ENCODE measurements at places on chromosomes 6 and 20.

- DNase-seq = no peak
Observed at GRCh38 chr6:164195278-164195941, 780.9 kb downstream of the QKI start.

DNA sequence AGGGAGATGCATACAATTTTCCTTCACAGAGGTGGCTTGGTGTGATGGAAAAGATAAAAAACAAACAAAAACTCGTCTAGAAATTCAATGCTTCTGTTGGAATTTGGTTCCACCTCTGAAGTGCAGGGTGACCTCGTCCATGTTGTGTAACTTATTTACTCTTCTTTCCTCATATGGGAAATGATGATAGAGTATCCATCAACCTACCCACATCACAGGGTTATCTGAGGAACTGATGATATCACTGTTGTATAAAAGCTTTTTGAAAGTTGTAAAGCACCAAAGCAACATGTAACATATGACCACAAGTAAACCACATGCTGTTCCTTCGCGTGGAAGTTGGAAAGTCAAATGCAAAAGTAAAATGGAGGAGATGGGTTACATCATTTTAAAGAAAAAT lies 212.0 kb upstream of the SGK1 start:
- DNase-seq = peak; percentile 69

DNA sequence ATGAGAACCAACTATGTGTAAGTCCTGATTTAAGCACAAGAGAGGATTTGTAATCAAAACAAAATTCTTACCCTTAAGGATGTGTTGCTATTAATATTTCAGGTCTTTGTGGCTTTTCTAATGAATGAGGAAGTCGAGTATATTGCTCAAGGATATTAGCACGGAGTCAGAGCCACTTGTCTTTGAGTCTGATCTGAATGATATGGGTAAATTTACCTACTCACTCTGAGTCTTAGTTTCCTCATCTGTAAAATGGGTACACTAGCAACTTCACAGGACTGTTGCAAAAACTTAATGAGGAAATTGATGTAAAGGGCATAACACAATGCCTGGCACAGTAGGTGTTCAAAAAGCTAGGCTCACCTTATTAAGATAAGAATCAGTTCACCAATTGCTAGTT lies 30.0 kb upstream of the QKI start:
- no peak for DNase-seq

DNA sequence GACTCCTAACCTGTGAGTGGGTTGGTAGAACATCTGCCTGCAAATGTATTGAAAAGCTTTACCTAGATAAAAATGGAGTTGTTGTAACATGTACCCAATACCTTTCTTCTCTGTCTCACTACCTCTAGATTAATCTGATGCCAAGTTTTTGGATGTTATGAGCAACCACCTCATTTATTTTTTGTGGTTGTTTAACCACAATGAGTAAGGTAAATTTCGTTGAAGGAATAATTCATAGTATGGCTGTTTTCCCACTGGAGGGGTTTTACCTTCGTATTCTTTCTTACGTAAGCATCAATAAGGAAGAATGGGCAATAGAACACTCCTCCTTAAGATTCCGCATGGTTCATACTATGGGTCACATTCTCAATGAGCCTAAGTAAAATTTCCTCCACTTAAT lies 165.4 kb downstream of the CDH26 start:
- DNase-seq = no peak

DNA sequence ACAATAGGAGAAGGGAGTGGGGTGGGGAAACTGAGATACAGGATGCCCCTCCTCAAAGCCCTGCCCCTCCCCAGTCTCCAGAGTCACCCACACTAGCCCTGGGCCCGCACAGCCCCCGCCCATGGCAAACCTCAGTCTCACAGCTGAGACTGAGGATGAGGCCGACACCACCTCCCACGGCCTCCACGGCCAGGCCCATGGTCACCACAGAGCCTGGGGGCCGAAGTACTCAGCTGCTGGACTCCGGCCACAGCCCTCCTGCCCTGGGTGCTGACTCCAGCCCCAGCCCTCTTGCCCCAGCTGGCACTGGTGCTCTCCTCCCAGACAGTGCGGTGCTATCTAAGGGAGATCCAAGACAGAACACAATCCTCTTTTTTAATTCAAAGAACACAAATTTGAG lies 176.1 kb downstream of the TTLL2 start:
- no peak for DNase-seq

- no peak for DNase-seq
Observed at GRCh38 chr20:24406750-24407149, 62.7 kb upstream of the SYNDIG1 start.

DNA sequence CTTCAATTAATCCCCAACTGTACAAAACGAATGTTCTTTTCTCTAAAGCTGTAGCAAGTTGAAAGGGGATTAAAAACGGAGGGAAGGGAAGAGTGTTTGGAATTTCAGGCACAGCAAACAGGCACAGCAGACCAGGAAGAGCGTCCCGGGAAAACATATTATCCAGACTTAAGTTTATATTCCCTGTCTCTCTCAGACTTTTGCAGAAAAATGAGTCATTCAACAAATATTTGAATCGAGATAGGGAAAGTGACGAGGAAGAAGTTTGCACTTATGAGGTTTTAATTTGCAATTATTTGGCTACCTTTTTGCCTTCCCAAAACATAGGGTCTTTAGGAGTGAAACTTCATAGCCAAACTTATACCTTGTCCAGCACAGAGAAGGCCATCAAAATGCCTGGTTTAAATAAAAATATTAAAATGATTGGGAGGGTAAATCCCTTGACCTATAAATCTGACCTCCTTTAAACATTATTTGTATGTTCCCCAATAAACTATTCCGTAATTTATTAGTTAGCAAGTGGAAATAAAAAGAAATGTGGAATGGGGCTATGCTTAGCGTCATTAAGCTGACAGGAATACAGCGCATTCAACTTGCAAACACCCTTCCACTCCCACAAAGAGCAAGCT lies 16.0 kb downstream of the HFE start:
- no peak for DNase-seq

DNA sequence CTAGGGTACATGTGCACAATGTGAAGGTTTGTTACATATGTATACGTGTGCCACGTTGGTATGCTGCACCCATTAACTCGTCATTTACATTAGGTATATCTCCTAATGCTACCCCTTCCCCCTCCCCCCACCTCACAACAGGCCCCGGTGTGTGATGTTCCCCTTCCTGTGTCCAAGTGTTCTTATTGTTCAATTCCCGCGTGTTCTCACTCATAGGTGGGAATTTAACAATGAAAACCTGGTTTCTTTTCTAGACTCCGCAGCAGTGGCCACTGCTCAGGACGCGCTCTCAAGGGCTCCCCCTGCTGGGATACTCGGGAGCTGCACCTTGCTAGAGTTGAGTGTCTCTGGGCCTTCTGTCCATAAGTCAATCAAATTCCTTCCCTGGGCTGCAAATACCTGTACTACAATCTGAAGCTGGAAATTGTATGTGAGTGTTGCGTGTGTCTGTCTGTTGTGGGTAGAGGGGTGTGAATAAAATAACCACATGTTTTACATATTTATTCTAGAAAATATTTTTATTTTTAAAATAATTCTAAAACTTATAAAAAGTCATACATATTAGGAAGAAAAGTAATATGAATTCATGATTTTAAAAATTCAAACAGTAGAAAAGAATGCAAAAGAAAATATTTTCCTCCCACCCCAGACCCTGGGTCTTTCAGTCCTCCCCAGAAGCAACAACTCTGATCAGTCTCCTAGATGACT lies 8.2 kb upstream of the CEP250 start:
- DNase-seq = peak; percentile 94

- peak; percentile 90 for DNase-seq
Observed at GRCh38 chr20:38434770-38435554, at the start of gene SNHG17. Gene SNHG17, minus strand, starts transcription at chr20:38435328.

GRCh38 chr20:34415079-34415478 lies 52.0 kb downstream of the ITCH start:
- DNase-seq = no peak

- DNase-seq = no peak
Observed at GRCh38 chr6:90583179-90583835, 3.6 kb downstream of the MAP3K7 start.

GRCh38 chr20:10177326-10177725 lies 41.3 kb upstream of the SNAP25 start:
- DNase-seq = no peak

- DNase-seq = no peak
Observed at GRCh38 chr6:155317186-155317585, 2.9 kb upstream of the TFB1M start.

GRCh38 chr6:146110990-146111389 lies 82.1 kb downstream of the GRM1 start:
- no peak for DNase-seq

DNA sequence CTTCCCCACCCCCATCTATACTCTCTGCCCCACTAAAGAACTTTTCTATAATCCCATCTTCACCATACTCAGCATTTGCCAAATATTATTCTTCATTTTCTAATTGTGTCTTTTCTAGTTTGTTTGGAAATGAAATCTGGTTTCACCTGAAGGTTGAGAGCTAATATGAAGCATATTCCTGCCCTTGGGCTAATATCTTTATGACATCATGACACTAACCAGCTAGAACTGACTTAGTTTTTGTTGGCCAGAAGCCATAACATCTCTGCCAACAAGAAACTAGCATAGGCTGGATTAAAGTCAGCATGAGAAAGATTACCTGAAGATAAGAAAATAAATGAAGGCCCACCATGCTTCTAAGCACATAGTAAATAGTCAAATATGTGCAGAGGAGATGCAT lies 16.7 kb downstream of the UNC5CL start:
- no peak for DNase-seq

DNA sequence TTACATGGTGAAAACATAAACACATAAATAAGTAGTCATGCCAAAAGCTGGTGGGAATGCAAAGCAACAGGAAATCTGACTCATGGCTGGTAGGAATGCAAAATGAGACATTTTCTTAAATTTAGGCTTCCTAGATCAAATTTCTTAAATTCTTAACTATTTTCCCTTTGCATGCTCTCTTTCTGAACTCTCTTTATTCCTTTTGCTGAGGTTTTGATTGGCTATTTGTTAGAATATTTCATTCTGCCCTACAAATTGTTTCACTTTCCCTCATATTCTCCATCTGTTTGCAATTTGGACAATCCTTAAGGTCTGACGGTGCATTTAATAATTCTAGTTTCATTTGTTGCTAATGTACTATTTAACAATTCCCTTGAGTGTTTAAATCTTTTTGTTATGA lies 437.5 kb upstream of the RGS17 start:
- no peak for DNase-seq

GRCh38 chr6:82085701-82086100 lies 161.8 kb downstream of the IBTK start:
- no peak for DNase-seq

DNA sequence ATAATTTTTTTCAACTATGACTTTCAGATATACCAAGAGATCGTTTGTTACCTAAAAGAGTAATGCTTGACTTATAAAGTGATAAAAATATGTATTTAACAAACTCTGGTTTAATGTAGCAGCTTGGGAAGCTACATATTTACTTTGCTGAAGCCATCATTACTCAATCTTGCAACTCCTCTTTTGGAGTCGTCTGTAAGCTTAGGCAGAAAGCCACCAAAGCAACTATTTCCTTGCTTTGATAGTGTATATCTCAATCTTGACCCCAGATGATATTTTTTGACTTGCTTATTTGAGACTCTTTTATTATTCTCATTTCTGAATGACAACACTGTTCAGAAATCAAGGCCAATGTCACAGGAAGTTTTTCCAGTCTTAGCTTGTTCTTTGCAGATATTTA lies 183.0 kb downstream of the SAMD5 start:
- no peak for DNase-seq

DNA sequence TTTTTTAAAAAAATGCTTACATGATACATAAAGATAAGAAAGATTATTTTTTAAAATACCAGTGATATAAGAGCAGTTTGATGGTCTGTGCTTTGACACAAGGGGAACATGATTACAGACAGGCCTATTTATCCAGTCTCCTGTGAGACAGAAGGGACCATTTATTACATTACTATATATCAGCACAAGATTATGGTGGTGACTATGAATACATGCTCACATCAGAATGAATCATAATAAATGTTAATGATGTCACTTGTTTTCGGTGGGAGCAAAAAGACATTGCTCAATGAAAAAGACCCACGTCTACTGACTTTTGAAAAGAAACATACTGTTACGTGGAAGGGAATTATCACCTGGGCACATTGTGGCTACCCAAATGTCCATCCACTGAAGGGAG lies 455.1 kb downstream of the CDC5L start:
- no peak for DNase-seq

- no peak for DNase-seq
Observed at GRCh38 chr6:165999279-165999678, 168.4 kb downstream of the TBXT start.

DNA sequence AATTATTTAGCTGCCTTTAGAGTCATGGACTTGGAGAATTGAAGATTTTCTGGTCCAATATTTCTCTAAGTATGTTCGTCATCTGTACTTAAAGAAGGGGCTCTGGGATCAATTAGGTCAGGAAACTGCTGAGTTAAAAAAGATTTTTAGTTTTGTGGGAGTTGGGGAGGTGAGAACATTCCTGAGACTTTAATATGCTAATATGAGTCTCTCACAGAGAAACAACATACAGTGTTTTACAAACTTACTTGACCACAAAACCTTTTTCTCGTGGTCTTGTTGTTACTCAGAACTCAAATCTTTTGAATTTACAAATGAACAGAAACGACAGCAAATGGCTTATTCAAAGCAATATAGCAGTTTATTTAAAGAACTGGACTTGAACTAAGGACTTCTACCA lies 67.9 kb downstream of the LIN28B start:
- no peak for DNase-seq

- peak; percentile 27 for DNase-seq
Observed at GRCh38 chr20:32482442-32483261, 102.5 kb downstream of the NOL4L start.

DNA sequence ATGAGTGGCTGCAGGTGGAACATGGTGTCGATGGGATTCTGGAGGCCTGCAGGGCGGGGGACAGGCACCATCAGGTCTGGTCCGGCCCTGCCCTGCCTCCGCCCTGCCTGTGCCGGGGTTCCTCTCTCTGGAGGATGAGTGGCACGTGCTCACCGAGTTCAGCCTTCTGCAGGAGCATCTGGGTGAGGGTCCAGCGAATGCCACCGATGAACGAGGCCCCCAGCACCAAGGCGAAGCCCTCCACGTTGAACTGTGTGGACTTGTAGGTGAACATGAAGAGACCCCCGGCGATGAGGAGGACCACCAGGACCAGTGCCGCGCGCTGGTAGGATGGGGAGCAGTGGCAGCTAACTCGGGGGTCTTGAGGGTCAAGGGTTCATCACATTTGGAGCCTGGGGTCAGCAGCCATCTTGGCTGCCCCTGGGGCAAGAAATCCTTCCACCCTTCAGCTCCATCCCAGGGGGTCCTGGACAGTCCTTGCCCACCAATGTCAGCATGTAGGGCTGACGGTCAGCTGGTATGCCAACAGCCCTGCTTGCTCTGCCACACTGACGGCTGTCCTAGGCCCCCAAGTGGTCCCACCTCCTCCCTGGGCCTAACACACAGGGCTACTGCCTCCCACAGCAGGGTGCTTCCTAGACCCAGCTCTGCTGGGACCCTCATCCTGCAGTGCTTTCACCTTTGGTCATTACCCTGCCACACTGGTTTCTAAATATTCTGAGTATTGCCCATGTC lies 46.8 kb upstream of the CDH22 start:
- DNase-seq = no peak

- no peak for DNase-seq
Observed at GRCh38 chr6:111600154-111600553, 5.5 kb downstream of the TRAF3IP2 start.

- no peak for DNase-seq
Observed at GRCh38 chr6:14088600-14089192, 28.9 kb upstream of the CD83 start.

All from CD4-positive, alpha-beta T cell (primary cell).